ENCODE measurements at places on chromosomes 1 and 21. TPM values are rescaled to one million over a fixed set of nuclear protein-coding genes. Genes with fewer than 3 reads are reported as not detected.

Gene HCRTR1
- not detected for total RNA-seq

Gene DDAH1
- total RNA-seq = 8.7 TPM

Gene A3GALT2
- not detected for total RNA-seq

Gene PCP4
- total RNA-seq = not detected

Gene CLCA2
- not detected for total RNA-seq

Gene PEAR1
- total RNA-seq = 5.9 TPM

Gene TRIM67
- total RNA-seq = 0.30 TPM

Gene GPR37L1
- total RNA-seq = 0.14 TPM

Gene PRELP
- not detected for total RNA-seq

Gene SMYD3
- 12.5 TPM for total RNA-seq

Gene LRRC8B
- 3.5 TPM for total RNA-seq

Gene CLEC20A
- total RNA-seq = not detected

Gene SOX13
- total RNA-seq = 20.9 TPM

Gene SYNJ1
- total RNA-seq = 2.2 TPM

Gene CELA3B
- not detected for total RNA-seq

Gene KPRP
- not detected for total RNA-seq

Gene POGZ
- total RNA-seq = 20.9 TPM

Gene UTS2
- not detected for total RNA-seq

Gene FAM177B
- not detected for total RNA-seq

Gene DIPK1A
- total RNA-seq = 11.6 TPM

Gene GJA9
- not detected for total RNA-seq

Gene ABCB10
- total RNA-seq = 15.5 TPM

Gene S1PR1
- 0.22 TPM for total RNA-seq

Gene CASZ1
- total RNA-seq = 2.1 TPM

Gene SNX7
- 23.9 TPM for total RNA-seq

Gene TTC39A
- total RNA-seq = 1.6 TPM

Gene REN
- total RNA-seq = not detected

Gene CTSS
- 15.5 TPM for total RNA-seq

Gene LRIF1
- 24.9 TPM for total RNA-seq

Gene RGSL1
- not detected for total RNA-seq

Gene TRNP1
- total RNA-seq = 278 TPM

Gene GPR52
- total RNA-seq = not detected

Gene HMCN1
- total RNA-seq = 0.05 TPM

Gene FAM110D
- 0.06 TPM for total RNA-seq

Gene RIPPLY3
- total RNA-seq = 0.59 TPM

Gene TIE1
- total RNA-seq = 0.02 TPM

Gene TLR5
- total RNA-seq = 0.18 TPM

Gene LRRC38
- not detected for total RNA-seq

Gene RSPO1
- total RNA-seq = 0.08 TPM

Gene RUNX1
- total RNA-seq = 7.4 TPM

Gene E2F2
- 2.6 TPM for total RNA-seq

Gene SPRR5
- not detected for total RNA-seq

Gene TFF1
- total RNA-seq = 26.7 TPM

Gene GRIK3
- not detected for total RNA-seq

Gene OR2L3
- total RNA-seq = not detected

Gene PCP4L1
- 0.12 TPM for total RNA-seq

Gene GPR61
- total RNA-seq = not detected

Gene CFHR5
- not detected for total RNA-seq

Gene DDI2
- 9.2 TPM for total RNA-seq

Gene EDN2
- total RNA-seq = 41.6 TPM

Gene RNF186
- total RNA-seq = not detected

Gene ACTL8
- total RNA-seq = 1.8 TPM

All from A549 treated with Hydrocortisone at 1 μM for 4 hours (cell line).